ENCODE measurements at places on chromosomes 6 and 20.

GRCh38 chr6:146123616-146124015 is 94.8 kb downstream of the GRM1 start:
- DNase-seq, result no peak

- DNase-seq, result no peak
These were observed 33.8 kb upstream of the TMEM244 start for GRCh38 chr6:129894921-129895320.

GRCh38 chr6:3228771-3229565 is 1.5 kb upstream of the TUBB2B start:
- no peak for DNase-seq

- no peak for DNase-seq
These were observed 43.4 kb upstream of the RNF144B start for GRCh38 chr6:18343741-18344140.

- no peak for DNase-seq
These were observed 27.8 kb upstream of the CENPW start for GRCh38 chr6:126312013-126312665.

- no peak for DNase-seq
These were observed at the start of gene CCM2L for GRCh38 chr20:32010101-32010500. Gene CCM2L (plus strand): TSS chr20:32010438. CDS start chr20:32010455, 17 bp downstream.

DNA sequence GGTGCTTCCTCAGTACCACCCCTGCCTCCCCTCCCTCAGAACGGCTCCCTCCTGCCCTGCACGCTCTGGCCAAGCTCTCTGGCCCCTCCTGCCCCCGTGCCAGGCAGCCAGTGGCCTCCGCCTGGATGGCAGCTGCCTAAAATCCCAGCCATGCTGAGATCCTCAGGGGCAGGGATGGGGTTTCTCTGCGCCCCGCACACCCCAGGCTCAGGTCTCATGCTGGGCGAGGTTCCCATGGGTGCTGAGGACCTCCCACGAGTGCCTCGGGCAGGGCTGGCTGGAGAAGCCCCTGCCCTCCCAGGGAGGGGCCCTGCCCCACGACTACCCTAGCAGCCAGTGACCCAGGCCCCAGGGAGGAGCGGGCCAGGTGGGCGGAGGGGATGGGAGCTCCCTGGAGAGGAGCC is 2.7 kb downstream of the PTK6 start:
- no peak for DNase-seq

DNA sequence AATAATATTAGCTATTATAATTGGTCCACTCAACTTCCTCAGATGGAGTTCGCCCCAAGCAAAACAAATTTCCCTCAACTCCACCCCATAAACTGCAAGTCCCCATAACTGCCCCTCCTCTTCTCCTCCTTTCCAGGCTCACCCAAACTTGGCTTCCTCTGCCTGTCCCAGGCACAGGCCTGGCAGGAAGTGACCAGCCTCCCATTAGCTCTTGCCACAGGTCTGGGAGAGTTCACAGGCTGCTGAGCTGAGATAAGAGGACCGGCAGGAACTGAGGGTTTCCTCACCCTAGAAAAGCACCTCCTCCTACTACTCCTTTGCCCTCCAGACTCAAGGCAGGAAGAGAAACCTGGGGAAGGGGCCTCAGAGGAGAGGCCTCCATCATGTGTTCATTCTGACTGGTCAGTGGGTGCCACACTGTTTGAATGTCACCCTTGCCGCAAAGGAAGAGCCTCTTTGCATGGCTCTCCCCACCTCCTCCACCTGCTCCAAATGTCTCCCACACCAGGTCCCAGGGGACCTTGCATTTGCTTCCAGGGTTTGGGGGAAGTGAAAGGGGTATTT is 24.5 kb upstream of the SMIM29 start:
- no peak for DNase-seq

Data from activated CD8-positive, alpha-beta memory T cell treated with anti-CD3 and anti-CD28 coated beads for 4 hours (primary cell).